Activated T-helper 1 cell treated with anti-CD3 and anti-CD28 coated beads, Interleukin-2, amount 50 U/mL, for 16 hours (primary cell): ENCODE measurements at places on chromosomes 12 and 14.

DNA sequence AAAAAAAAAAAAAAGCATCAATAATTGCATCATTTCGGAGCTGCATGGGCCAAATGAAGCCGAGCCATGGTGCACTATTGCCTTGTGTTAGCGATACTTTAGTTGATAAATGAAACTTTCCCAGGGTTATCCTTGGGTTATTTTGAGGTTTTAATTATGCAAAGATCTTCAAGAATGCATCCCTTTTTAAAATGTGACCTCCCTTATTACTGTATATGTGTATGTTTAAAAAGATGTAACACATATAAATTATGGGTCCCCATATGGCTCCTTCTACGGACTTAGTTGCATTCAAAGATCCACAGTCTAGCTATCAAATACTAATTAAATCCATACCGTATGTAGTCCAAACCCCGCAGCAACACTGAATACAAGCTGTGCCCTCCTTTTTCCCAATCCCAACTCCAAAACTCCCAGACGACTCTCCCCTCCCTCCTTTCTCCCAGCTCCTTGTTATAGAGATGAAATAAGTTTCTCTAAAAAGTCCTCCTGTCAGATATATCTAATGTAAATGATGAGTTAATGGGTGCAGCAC is 129.3 kb upstream of the MAP1LC3B2 start:
- DNase-seq, result no peak

GRCh38 chr12:43131301-43131700 is 420.7 kb downstream of the ADAMTS20 start:
- DNase-seq, result no peak

GRCh38 chr12:64025174-64025958 is 180.9 kb downstream of the SRGAP1 start:
- no peak for DNase-seq

DNA sequence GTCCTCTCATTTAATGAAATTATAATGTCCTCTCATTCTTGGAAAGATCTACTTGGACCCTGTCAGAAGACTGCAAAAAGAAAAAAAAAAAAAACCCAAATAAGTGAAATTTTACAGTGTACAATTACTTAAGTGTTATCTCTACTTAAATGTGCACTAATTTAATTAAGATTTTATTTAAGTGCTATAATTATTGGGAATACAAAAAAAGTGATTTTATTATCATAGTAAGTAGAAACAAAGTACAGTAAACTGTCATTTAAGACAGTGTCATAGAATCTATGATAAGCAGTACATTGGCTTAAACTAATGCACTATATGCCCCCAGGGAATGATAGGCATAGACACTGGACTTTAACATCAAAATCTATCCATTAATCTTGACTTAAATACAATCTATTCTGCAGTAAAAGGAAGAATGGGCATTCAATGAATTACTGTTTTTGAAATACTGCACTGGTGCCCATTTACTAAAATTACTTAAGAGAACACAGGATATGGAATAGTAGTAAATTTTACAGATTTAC is 23.3 kb downstream of the INSM2 start:
- DNase-seq, result no peak

- no peak for DNase-seq
Measured at GRCh38 chr14:40447017-40447416, 1014.8 kb upstream of the FBXO33 start.

GRCh38 chr14:30115756-30116155 is 188.1 kb upstream of the PRKD1 start:
- no peak for DNase-seq

GRCh38 chr12:110426406-110426805 is 22.9 kb upstream of the ANAPC7 start:
- no peak for DNase-seq

DNA sequence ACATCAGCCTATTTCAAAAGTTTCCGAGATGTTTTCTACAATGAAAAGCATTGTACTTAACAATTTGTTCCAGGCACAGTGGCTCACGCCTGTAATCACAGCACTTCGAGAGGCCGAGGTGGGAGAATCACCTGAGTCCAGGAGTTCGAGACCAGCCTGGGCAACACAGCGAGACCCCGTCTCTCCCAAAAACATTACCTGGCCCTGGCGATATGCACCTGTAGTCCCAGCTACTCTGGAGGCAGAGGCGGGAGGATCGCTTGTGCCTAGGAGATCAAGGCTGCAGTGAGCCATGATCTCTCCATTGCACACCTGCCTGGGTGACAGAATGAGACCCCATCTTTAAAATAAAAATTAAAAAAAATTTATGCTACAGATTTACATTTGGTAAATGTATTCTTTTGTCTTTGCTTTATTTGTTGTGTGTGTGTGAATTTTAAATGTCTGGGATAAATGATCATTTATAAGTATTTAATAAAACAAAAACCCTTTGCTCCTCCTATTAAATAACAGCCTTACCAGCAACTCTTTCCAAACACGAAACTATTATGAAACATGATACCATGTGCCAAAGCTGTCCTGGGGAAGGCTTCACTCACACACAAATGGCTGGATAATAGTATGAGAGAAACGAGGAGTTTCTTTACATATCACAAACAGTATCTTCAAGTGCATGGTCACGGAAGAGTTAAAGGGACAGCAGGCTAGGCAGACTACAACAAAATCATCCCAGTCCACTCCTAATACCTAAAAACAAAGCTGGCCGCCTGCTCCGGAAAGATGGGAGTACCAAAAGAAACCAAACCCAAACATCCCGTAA is 1.1 kb downstream of the ATXN3 start:
- DNase-seq, result no peak

DNA sequence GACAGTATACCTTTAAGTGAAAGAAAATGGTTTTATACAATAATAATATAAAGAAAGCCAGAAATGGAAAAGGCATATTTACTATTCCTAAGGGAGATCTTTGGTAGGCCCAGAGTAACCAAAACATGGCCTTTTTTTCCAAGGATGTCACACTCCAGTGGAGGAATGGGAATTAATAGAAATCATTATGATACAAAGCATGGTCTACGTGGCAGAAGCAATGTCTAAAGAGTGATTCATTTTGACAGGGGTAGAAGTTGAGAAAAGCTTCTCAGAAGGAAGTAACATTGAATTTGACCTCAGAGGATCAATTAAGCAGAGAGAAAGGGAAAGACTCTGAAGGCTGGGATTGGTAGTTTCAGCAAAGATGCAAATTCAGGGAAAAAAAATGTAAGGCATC is 208.6 kb downstream of the BTG1 start:
- no peak for DNase-seq

GRCh38 chr12:75781532-75782046 is 250.0 kb downstream of the PHLDA1 start:
- DNase-seq, result no peak

GRCh38 chr12:97801471-97802059 is 339.0 kb downstream of the RMST start:
- no peak for DNase-seq

- no peak for DNase-seq
Measured at GRCh38 chr12:455821-456220, 3.9 kb upstream of the B4GALNT3 start.

- no peak for DNase-seq
Measured at GRCh38 chr14:61561104-61561503, 134.2 kb upstream of the HIF1A start.

DNA sequence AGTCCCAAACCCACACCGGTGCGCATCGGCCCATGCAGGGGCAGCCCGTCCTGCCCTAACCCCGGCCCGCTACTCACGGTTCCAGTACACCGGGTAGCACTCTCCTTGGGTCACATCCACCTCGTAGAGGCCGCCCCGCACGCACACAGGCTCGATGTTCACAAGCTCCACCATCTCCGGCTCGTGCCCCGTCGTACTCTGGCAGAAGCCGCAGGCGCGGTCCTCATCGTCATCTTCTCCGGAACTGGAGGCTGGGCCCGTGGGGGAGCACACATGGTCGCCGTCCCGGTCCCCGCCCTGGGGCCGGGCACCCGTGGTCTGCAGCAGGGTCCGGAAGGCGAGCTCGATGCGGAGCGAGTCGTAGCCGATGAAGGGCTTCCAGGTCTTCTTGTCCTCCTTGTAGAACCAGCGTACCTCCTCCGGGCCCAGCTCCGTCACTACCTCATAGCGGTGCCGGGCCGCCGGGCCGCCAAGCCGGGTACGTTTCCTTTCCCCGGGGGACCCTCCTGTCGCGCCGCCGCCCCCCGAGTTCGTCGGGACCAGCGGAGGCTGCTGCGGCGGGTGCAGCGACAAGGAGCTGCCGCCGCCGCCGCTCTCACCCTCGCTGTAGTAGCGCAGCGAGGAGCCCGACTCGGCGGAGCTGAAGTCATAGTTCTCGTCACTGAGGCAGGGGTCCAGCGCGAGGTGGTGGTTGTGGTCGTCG is 788 bp downstream of the DDHD1 start:
- peak; percentile 38 for DNase-seq

DNA sequence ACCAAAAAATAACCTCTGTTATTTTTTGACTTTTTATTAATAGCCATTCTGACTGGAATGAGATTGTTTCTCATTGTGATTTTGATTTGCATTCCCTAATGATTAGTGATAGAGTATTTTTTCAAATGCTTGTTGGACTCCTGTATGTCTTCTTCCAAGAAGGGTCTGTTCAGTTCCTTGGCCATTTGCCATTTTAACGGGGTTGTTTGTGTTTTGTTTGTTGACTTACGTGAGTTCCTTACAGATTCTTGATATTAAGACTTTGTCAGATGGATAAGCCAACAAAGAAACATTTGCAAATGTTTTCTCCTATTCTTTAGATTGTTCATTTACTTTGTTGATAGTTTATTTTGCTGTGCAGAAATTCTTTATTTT is 651.6 kb upstream of the LRFN5 start:
- DNase-seq, result no peak

- no peak for DNase-seq
Measured at GRCh38 chr12:80837342-80837978, 100.3 kb downstream of the LIN7A start.

DNA sequence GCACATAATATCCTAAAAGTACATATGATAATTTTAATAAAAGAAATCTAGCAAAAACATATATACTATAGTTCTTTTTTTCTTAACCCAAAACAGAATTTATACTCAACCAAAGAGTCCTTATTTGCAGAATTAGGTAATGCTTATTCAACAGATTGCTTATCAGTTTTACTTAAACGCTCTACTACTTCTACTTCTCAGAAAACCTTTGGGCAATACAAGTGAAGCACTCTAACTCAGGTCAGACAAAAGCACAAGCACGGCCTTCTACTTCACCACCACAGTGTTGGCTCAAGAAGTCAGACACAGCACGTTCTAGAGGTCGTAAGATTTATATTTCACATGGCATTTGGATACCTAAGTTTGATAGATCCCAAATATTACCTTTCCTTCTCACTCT is 29.2 kb downstream of the DICER1 start:
- DNase-seq, result no peak
